ENCODE measurements at places on chromosomes 7 and 10.

DNA sequence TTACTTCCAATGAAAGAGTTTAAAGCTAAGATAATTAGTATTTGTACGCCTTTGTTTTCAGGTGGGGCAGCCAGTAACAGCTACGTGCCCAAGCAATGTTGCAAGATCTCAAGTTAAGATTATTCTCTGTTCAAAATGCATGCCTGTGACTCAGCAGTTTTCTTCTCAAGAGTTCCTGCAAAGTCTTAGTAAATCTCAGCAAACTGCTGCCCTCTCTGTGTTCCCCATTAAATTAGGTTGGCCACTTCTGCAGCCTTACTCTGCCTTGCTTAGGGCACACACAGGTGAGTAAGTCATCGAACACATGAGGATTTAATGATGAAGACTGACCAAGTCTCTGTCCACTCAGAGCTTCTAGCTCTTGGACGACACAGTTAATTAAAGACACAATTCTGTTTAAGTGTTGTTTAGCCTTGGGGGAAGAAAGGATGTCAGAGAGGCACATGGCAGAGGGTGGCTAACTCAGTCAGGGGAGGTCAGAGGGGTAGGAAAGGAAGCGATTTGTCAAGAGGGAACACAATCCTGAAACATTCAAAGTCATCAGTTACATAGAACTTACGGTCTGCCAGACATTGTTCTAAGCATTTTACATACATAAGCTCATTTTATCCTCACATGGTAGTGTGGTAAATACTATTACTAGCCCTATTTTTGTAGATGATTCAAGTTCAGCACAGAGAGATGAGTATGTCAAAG, 20.2 kb upstream of the SLC35G1 start:
- no peak for DNase-seq

DNA sequence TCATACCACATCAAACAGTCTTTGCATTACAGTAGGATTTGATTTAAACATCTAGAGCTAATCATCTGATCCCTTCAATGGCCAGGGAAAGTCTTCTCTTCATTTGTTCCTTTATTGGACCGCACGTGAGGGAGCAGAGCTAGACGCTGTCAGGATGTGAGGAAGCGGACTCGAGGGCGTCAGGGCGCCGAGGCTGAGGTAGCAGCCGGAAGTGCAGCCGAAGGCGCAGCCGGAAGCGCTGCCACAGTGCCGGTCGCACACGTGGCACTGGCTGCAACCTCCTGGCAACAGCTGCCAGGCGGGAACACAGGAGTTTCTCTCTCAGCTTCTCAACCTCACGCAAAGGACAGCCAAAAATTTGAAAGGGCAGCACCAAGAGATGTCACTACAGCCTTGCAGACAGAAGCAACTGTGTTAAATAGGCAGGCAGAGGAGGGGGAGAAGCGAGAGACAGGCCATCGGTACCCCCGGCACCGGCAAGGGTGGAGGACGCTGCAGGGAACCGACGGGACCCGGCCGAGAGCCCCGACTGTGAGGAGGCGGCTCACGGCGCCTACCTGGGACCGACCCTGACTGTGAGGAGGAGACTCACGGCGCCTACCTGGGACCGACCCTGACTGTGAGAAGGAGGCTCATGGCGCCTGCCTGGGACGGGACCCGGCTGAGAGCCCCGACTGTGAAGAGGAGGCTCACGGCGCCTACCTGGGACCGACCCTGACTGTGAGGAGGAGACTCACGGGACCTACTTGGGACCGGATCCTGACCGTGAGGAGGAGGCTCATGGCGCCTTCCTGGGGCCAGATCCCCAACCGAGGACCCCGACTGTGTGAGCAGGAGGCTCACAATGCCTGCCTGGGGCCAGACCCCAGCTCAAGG, 32.3 kb downstream of the VIPR2 start:
- DNase-seq: no peak

DNA sequence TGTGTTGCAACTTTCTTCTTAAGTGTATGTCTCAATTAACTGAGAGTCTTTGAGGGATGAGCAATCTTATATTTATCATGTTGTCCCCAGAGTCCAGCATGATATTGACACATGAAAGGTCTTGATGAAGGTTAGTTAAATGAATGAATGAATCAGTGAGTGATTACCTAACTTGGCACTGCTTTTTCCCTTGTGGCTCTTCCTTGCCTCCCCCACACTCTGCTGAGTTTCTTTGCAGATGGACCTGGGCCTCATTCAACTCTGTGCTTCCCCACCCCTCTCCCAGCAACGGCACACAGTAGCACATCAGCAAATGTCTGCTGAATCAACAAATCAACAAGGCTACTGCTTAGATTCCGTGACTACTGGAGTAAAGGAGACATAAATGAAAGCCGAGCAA, 235.1 kb upstream of the CXCL12 start:
- no peak for DNase-seq

GRCh38 chr7:86248977-86249376, 394.7 kb upstream of the GRM3 start:
- no peak for DNase-seq

GRCh38 chr7:113414401-113415035, 296.2 kb upstream of the SMIM30 start:
- DNase-seq: no peak

DNA sequence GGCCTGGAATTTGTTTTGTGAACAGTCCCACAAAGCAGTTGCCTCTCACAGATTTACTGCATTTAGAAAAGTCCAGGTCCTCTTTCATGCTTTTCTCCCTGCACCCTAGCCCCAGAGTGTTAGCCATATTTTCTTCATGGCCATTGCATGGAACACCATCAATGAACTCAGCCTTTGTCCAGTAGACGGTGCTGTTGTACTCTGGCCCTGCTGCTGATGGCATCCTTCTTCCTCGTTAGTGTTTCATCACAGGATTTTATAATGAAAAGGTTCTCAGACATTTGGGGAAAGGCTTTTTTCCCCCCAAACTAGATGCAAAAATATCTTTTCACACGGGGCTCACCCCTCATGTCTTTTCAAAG, 93.0 kb upstream of the SLC25A13 start:
- peak; percentile 15 for DNase-seq

DNA sequence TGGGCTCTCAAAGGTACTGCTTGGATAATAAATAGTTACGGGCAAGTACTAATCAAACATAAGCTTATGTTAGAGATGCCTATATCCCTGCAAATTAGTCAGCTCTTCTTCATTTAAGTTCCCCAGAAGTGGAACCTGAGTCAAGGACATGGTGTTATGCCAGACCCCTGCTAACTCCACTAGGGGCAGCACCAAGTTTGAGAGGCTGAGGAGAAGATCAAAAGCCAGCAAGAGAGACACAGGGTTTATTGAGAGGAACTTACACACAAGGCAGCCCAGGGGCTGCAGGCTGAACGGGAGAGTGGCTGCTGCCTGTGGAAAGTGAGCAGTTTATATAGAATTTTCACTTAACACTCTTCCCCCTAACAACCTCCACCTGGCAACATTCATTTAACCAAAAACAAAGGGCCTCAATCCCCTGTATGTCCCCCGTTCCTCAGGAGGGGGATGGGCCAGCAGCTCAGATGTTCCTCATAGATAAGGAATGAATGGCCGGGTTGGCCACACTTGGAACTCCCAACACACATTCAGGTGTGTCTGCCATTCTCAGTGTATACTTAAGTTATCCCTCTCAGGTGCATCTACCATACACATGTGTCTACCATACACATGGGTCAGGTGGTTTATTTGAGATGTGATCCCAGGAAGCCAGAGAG, 62.6 kb upstream of the GHITM start:
- no peak for DNase-seq

GRCh38 chr7:28328822-28329660, 83.3 kb upstream of the CREB5 start:
- no peak for DNase-seq

- no peak for DNase-seq
These were observed 9.3 kb upstream of the ZNF438 start for GRCh38 chr10:31041011-31041410.

- DNase-seq: no peak
These were observed 4.6 kb downstream of the TRAPPC14 start for GRCh38 chr7:100153708-100154535.

- DNase-seq: no peak
These were observed 8.8 kb upstream of the ZNF248 start for GRCh38 chr10:37865957-37866803.

- DNase-seq: no peak
These were observed 109.3 kb downstream of the PRPF18 start for GRCh38 chr10:13696071-13696470.

DNA sequence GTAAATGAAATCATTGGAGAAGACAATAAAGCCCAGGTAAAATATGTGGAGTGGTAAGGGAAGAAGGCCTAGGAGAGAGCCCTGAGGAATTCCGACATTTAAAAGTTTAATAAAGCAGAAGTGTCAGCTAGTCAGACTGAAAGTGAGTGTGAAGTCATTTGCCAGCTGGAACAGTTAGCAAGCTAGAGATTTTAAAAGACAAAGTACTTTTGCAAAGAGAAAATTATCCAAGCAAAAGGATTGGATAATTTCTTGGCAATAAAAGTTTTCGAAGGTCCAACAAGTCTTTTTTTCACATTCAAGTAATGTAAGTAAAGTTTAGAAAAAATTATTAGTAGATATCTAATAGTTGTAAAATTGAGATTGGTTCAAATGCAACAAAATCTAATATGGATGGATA, 27.1 kb upstream of the SEMA3C start:
- DNase-seq: no peak

- DNase-seq: no peak
These were observed 6.4 kb downstream of the NEURL1 start for GRCh38 chr10:103499881-103500280.

DNA sequence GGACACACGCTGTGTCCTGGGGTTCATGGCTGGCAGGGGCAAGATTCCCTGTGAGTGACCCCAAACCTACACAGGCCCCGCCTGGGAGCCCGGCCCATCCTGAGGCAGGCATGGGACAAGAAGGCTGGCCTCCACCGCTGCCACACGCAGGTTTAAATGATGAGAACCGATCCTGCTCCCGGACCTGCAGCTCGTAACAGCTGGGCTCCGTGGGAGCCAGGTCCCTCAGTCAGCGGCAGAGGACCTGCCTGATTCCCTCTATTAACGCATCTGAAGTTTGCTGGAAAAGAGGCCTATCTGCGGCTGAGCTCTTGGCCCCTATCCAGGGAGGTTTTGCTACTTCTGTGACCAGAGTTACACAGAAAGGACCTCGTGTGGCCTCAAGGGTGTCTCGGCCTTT, 112.3 kb downstream of the VIPR2 start:
- no peak for DNase-seq

DNA sequence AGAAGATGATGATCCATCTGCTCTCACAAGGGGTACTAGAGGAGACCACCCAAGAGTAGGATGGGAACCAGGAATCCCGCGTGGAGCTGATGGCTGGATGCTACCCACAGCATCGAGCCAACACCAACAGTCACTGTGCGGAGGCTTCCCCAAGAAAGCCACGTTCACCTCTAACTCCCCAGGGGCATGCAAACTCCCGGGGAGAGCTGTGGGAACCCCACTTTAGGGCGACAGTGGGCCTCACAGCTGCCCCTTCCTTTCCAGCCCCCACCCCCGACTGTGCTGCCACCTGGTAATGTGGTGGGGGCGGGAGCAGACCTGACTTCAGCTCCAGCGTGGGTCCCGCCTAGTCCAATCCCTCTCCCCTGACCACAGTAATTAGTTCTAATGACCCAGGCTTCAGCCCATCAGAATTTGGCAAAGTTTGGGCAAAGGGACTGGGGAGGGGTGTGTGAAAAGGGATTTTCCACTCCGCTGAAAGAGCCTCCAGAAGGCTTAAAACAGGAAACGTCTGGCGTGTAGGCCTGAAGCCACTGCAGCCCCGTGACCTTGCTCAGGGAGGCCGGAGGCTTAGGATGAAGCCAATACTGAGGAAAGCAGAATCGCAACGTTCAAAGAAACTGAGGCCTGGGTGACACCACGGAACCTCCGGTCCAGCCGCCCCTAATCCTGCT, 20.3 kb downstream of the ASB13 start:
- no peak for DNase-seq

GRCh38 chr7:545470-545869, 25.8 kb upstream of the PDGFA start:
- no peak for DNase-seq

GRCh38 chr10:6274484-6274883, 71.8 kb downstream of the PFKFB3 start:
- DNase-seq: no peak

GRCh38 chr10:30398788-30399187, 35.2 kb upstream of the MAP3K8 start:
- no peak for DNase-seq

DNA sequence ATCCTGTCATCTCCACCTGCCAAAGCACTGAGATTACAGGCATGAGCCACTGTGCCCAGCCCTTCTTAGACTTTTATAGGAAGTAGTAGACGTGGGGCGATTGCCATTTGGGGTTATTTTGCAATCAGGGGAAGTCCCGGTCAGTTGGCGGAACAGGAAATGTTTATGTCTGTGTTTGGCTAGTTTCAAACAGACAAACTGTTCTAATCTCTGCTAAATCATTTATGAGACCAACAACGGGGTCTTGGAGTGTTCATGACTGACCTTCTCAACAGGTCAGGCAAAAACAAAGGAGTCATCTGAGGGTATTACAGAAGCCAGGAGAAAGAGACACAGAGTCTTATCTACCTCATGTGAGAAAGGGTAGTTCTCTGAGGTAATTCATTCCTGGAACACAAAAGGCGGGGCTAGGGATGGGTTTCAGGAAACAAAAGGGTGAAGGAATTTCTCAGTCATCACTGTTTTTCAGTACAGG, 6.6 kb upstream of the TPK1 start:
- DNase-seq: peak; percentile 28

GRCh38 chr10:48431871-48432270, 125.4 kb downstream of the MAPK8 start:
- DNase-seq: no peak

GRCh38 chr7:41107938-41108448, 594.9 kb downstream of the INHBA start:
- no peak for DNase-seq

DNA sequence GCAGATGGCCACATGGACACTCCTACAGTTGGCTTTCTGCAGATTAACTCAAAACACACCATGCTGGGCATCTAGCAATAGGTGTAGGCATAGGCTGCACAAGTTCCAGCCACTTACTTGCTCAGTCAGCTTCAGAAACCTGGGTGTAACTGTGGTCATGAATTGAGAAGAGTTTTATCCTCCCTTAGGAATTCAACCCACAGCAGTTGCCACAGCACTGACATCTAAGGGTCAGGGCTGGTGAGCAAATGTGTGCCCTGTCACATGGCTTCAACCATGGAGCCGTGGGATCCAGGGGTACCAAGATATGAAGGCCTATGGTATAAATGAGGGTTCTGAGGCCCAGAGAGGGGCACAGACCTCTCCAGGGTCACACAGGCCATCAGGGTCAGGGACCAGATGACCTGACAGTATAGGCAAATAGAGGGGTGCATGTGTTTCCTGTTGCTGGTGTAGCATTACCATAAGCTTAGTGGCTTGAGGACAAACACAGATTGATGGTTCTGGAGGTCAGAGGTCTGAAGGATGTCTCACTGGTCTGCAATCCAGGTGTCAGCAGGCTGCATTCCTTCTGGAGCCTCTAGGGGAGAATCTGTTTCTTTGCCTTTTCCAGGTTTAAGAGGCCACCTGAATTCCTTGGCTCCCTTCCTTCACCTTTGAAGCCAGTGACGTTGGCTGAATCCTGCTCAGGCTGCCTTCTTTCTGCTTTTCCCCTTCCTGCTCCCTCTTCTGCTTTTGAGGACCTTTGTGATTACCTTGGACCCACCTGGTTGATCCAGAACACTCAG, 24.1 kb downstream of the MINDY4 start:
- no peak for DNase-seq

- DNase-seq: no peak
These were observed 163.6 kb downstream of the KCND2 start for GRCh38 chr7:120436487-120437060.

Measured in stimulated activated CD4-positive, alpha-beta T cell treated with anti-CD3 and anti-CD28 coated beads, Interleukin-1b, Interleukin-23, amount 100 ng/mL, for 48 hours (primary cell).